ENCODE measurements at places on chromosomes 11 and 22.

DNA sequence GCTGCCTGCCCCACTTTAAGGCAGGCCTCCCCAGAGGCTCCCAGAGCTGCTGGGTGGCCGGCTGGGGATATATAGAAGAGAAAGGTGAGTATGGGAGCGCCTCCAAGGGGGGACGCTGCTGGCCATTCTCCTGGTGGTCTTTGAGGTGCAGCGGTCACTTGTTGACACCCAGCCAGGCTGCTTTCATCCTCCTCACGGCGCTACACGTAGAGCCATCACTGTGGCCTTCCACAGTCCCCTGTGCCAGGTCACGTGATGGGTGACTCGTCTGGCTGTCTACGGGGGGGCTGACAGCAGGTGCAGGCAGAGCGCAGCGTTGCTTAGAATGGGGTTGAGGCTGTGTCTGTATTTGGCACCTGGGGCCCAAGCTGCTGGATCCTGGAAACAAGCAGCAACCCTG, 1.9 kb downstream of the ACR start:
- no peak for DNase-seq

- no peak for DNase-seq
Observed at GRCh38 chr22:36817525-36817848, 652 bp upstream of the PVALB start.

GRCh38 chr22:31605851-31606585, 56.0 kb downstream of the PISD start:
- DNase-seq, result no peak

DNA sequence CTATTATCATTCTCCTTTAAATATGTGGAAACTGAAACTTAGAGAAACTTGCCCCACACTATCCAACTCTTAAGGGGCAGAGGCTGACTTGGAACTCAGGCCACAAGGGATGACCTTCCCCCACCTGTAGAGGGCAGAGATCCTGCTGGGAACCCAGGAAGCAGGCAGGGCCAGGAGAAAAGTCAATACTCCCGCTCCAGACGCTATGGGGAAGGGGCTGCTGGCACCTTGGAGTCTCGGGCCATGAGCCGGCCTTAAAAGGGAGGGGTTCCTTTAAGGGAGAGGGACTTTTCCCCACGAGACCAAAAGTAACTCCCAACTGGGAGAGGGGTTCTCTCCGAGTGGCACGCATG, 620 bp upstream of the ANO5 start:
- DNase-seq, result no peak

- peak; percentile 45 for DNase-seq
Observed at GRCh38 chr22:25747245-25747944, 5.4 kb downstream of the MYO18B start.

DNA sequence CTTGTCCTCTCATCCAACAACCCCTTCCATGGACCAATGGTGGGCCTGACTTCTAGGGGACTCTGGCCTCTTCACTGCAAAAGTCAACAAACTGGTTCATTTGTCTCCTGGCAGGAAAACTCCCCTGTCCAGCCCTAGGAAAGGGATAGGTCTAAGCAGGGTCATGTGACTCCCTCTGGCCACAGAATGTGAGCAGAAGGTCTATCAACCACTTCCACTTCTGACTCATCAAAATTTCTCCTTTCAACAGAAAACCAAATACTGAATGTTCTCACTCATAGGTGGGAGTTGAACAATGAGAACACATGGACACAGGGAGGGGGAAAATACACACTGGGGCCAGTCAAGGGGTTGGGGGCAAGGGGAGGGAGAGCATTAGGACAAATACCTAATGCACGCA, 1.3 kb upstream of the ISX start:
- DNase-seq, result no peak

DNA sequence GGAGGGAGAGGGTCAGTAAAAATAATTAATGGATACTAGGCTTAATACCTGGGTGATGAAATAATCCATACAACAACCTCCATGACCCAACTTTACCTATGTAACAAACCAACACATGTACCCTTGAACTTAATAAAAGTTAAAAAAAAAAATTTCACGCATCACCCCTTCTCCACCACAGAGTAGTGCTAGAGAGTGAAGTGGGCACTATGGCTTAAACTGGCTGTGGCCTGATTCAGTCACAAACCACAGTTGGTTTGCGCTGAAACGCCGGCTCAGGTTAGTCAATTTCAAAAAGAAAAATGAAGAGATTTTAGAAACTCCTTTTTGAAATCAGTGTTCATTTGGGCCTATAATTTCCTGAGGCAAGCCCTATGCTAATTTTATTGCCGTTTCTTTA, 144.3 kb downstream of the TRPC6 start:
- DNase-seq, result no peak

GRCh38 chr11:45470794-45471167, 184.6 kb upstream of the SYT13 start:
- no peak for DNase-seq

DNA sequence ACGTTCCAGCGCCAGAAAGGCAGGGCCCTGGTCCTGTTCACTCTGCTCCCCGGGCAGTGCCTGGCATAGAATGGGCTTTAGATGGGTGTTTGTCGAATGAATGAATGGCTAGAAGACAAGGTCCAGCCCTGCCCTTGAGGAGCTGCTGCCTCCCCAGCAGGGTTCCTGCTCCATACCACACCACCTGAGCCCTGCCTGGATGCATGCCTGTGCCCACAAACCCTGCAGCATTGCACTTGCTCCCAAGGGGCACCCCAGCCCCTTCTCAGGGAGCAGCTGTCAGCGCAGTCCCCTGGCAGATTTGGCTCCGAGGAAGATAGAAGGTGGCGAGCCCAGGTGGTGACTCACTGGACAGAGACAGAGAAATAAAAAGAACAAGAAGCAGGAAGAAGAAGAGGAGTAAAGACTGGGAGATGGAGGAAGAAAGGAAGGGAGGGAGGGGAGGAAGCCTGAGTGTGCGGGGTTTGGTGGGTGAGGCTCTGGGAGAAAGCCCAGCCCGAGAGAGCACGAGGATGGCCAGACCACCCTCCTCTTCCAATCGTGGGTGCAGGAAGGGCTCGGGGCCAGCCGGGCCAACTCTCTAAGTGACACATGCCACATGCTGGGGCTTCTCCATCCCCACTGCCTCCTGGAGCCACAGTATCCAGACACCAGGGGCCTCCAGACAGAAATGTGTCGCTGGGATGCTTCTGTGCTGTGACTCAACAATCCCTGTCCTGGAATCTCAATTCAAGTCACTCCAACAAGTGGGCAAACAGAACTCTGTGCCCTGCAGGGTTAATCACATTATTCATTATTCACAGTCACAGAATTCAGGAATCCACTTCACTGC, 1474.3 kb downstream of the BRD1 start:
- DNase-seq, result no peak

DNA sequence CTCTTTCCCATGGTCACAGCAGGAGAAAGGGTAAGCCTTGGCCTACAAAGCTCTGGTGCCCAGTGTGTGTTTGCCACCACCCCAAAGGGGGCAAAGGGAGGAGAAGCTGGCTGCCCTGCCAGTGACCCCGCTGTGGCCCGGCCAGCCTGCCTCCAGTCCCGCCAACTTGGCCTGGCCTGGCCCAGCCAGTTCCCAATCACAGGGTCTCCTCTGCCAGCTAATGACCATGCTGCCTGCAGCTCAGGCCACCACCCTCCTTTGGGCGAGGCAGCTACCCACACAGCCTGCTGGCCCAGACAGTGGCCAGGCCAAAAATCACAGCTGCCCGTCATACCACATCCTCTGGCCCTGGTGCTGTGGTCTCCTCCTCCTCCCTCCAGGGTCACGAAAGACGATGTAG, 5.1 kb downstream of the GDPD5 start:
- DNase-seq, result no peak

DNA sequence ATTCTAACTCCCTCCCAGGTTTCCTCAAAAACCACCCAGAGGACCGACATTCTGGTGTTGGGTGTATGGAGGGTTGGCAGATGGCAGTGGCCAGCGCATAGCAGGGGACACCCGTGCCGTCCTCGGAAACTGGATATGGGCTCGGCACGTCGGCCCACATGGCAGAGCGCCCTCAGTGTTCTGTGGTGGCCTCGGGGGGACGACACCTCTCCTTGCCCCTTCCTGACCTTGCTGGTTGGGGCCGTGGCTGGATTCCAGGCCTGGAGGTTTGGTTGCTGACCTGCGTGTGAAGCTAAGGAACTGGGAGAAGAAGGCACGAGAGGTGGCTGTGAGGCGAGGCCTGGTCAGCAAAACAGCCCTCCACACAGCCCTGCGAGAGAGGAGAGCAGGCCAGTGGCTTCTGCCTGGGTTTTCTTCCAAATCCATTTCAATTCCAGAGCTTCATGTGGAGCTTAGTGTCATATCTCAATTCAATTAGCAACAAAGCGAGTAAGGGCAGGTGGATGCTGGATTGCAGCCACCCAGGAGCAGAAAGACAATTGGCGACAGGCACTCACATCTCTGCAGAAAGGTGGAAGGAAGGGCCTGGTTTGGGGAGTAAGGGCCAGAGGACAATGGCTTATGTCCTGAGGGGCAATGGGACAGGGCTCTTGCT, 478.4 kb downstream of the BRD1 start:
- no peak for DNase-seq

GRCh38 chr22:27299181-27300085, 502.1 kb downstream of the MN1 start:
- DNase-seq, result no peak

DNA sequence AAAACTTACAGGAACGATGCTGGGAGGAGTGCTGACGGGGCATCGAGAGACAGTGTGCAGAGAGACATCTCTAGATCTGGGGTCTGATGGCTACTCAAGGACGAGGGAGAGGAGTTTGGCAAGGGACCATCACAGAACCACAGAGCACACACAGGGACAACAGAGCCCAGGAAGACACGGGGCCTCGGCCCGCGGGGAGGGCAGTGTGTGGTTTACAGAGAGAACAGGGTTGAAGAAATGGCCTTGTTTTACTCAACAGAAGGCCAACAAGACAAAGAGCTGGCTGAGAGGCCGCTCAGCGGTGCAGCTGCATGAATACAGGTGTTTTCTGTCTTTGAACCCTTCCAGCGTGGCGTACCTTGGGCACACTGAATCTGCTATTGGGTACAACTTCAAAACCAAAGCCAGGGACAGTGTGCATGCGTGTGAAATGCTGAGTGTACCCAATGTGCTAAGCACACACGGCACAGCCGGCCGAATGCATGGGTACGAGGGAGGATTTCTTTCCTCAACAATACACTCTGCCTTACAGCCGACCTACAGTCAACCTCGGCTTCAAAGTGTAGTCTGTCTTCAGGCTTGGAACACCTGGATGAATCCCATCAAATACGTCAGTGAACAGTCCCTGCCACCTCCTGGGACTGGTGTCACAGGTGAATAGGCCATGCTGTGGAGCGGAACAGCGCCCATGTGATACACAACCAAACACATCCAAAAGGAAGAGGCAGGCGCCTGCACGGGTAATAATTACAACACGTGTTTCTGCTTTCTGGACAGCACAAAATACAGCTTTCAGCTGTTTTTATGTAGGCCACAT, 20.7 kb upstream of the BID start:
- no peak for DNase-seq
